ENCODE measurements at places on chromosomes 6 and 20.

- no peak for DNase-seq
Observed at GRCh38 chr20:57960803-57961575, 251.2 kb upstream of the PMEPA1 start.

- DNase-seq, result no peak
Observed at GRCh38 chr6:169984181-169985120, 233.0 kb downstream of the ERMARD start.

GRCh38 chr6:157981395-157982101 is at the start of gene SYNJ2:
Gene SYNJ2, plus strand, starts transcription at chr6:157981863. Its CDS starts 99 bp downstream, at chr6:157981962.
- no peak for DNase-seq

DNA sequence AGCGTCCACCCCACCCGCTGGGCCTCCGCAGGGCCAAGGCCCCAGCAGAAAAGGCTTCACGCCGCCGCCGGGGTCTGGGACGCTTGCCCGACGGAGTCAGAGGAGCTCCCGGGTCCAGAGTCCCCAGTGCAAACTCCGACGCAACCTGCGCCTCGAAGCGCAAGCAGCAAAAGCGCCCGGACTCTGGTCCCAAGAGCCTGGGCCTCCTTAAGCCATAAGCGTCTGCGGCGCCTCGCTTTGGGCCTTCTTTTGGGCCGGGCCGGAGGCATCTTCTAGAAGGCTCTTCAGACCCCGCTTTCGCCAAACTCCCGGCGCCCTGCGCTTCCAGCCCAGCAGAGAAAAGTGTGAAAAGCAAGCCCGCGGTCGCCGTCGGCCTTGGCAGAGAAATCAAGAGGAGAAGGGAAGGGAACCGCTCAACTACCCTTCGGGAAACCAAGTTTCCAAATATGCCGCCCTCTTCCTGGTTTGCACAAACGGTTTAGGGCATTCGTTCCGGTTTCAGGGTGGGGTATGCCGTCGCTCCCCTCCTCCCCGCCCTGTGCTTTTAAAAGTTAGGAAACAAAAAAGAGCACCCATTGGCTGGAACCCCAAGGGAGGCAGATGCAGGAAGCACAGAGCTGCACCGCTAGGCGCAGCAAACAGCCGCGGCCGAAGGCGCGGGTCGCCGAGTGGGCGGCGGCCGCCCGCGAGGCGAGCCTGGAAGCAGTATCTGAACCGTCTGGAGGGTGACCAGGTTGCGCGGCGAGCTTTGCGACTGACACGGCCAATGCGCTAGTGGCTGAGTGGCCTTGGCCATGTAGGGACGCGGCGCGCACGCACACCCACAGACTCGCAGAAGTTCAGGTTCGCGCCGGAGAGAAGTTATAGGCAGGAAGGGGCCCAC is 1.2 kb downstream of the TBX18 start:
- DNase-seq, result no peak

DNA sequence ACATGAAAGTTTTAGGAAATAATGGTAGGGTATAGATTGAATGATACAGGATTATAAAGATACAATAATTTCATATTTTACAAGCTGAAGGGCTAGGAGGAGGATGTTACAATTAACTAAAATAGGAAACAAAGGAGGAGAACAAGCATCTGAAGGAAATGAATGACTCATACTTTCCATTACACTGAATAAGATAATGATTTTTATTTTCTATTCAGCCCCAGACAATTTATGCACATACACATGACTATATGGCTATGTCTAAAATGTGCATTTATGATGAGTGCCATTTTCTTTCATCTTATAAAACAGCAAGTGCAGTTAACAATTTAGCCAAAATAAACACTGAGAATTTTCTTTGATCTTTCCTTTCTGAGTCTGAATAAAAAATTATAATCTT is 994.6 kb upstream of the ADGRB3 start:
- DNase-seq, result no peak

DNA sequence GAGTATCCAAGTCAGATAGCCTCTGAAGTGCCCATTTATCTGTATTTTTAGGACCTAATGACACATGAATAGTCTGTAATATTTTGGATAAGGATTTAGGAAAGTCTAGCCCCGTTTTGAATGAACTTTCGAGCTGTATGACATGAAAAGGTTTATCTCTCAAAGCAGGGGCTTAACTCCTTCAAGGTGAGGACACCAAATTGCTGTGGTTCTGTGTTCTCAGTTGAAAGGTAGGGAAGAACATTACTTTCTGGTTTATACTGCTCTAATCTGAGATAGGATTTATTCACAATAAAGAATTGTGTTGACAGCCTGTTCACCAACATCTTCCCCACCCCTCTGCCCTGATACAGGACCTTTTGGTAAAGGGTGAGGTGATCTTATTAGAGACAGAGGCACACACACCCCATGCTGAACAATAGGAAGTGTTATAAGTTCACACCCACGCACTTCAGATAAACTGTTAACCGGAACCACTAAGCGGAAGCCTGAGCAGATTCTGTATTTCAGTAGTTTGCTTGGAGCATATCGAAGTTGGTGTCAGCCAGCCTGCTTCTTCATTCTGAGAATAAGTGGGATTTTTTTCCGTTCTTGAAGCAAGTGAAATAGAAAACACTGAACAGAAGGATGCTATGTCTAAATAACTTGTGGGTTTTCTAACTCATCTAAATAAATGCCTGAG is 223.3 kb downstream of the TMEM242 start:
- DNase-seq, result no peak

DNA sequence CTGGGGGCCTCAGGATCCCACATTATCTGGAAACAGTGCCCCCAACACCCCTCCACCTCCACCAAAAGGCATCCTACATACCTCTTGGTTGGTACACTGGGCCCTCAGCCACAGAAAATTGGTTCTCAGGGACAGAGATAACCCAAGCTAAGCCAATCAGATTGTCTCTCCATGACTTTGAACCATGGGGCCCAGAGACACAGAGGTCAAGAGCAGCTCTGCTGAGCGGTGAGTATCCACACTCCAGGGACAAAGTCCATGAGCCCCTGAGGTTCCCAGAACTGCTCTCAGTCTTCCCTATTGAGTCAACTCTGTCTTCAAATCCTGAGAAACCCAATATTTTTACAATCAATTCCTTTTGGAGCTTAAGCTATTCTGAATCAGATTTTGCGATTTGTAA is 35.3 kb downstream of the COL11A2 start:
- no peak for DNase-seq

GRCh38 chr6:11224966-11225463 is 7.5 kb downstream of the NEDD9 start:
- no peak for DNase-seq

GRCh38 chr20:63859166-63859699 is 2.1 kb upstream of the ABHD16B start:
- DNase-seq, result no peak

DNA sequence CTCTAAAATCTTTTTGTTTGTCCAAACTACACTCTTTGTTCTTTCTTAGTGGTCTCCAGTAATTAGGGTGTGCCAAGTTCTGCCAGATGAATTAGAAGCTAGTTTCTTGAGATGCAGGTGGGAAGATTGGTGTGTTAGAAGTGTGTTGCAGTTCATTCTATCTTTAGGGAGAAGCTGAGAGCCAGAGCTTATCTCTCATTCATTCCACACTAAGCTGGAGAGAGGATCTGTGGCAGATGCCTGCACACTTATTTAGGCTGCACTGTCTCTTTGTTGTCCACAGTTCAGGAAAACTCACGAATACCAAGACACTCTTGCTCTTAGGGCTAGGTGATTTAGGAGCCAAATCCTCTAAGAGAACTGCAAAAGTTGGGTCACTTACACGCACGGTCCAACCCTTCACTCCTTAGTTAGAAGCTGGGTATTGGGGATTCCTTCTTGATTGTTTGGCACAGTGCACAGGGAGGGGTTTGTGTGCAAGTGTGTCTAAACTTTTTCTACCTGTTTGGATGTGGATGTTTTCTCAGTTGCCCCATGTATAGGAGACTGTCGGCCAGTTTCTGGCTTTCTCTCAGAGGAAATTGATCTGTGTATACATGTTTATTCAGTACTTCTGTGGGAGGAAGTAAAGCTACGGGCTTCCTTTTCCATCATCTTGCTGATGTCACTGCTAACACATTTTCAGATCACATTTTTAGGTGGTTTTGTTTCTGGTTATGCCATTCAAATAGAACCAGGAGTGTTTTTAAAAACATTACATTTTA is 49.5 kb downstream of the SMAP1 start:
- DNase-seq, result no peak

DNA sequence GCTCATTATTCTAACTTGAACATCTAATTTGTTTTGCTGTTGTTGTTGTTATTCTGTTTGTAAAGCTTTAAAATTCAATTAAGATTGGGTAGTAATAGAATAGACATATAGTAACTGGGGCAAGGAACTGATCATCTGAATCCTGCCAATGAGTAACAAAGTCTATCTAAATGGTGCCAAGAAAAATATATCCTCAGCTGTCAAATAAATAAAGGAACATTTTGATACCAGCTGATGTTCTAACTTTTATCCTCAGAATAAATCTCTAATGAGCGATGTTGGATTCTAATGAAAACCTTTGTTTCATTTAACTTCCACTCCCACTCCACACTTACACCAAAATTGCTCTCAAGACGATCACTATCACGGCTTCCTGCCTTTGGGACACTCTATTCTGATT is 210.9 kb downstream of the TINAG start:
- no peak for DNase-seq

DNA sequence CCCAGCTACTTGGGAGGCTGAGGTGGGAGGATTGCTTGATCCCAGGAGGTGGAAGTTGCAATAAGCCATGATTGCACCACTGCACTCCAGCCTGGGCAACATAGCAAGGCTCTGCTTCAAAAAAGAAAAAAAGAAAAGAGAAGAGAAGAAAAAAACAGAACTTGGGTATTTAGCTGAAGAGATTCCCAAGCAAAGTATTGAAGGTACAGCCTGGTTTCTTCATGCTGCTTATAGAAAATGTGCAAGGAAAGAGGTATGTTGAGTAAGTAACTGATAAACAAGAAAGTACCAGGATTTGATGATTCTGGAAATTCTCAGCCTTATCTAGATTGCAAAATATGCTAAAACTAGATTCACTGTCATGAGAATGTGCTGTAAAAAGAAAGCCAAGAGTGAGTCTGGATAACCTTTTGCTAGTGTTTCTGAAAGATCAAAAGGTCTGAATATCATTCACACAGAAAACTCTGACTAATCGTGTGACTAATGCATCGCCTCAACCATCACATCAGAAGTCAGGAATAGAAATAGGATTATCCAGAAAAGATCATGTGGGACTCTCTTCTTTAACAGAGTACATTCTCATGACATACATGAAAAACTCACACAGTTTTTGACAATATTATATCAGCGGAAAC is 32.4 kb upstream of the NOP56 start:
- no peak for DNase-seq

GRCh38 chr6:165889636-165890403 is 226.8 kb upstream of the PDE10A start:
- no peak for DNase-seq

- DNase-seq, result no peak
Observed at GRCh38 chr6:129402244-129402643, 307.7 kb downstream of the ARHGAP18 start.

DNA sequence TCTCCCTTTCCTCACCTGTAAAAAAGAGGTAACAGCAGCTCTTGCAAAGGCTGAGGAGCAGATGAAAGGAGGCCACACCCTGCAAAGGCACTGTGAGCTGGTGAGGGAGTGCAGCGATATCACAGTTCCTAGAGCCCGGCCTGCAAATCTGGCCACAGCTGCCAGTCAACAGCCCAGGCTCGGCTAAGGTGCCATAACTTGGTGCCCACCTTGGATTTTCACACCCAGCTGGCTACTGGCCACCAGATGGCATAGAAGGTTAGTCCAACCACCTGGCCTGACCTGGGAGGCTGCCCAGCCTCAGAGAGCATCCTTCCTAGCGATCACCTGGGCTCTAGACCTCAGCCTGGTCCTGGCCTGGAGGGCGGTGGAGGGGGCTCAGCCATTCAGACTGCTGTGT is 46.8 kb downstream of the KCNB1 start:
- DNase-seq, result no peak

DNA sequence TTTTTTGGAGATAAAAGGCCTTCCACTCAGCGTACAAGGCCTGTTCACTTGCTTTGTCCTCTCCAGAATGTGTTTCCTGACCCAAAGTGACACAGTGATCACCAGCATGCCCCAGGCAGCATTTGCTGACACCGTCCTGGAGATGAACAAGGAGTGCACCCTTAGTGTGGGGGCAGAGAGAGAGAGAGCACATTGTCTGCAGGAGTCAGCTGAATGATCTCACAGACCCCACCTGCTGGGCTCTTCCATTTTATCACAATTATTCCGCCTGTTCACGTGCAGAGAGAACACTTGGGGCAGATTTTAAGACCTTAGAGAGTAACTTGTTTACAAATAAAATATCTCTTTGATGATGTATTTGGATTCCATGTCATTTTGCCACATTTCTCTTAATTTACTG is 22.4 kb upstream of the MAS1L start:
- DNase-seq, result no peak

DNA sequence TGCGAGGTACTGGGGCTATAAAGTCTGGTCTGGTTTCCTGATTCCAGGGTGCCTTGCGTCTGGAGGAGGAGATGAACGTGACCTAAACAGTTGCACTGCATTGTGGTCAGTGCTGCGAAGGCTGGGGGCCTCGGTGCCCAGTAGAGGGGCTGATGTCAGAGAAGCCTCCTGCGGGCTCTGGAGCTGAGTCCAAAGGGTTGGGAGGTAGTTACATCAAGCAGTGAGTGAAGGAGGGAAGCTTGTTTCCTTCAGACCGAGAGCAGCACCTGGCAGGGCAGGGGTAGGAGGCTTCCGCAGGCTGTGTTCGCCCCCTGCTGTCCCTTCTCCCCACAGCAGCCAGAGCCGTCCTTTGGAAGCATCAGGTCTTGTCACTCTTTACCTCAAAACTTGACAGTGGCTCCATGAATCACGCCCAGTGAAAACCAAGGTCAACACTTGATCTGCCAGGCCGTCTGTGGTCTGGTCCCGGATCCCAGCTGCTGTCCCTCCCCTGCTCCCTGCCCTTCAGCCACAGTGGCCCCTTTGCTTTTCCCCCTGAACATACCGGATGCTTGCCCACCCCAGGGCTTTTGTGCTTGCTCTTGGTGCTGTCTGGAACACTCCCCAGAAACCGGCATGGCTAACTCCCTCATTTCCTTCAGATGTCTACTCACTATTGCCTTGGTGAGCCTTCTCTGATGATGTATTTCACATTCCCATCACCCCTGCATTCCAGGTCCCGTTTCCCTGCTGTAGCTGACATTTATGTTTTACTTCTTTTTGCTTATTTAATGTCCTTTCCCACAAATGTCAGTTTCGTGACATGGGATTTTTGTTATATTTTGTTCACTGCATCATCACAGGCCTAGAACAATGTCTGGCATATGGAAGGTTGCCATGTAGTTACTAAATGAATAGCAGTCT is 7.0 kb downstream of the DYNLRB1 start:
- DNase-seq, result no peak

DNA sequence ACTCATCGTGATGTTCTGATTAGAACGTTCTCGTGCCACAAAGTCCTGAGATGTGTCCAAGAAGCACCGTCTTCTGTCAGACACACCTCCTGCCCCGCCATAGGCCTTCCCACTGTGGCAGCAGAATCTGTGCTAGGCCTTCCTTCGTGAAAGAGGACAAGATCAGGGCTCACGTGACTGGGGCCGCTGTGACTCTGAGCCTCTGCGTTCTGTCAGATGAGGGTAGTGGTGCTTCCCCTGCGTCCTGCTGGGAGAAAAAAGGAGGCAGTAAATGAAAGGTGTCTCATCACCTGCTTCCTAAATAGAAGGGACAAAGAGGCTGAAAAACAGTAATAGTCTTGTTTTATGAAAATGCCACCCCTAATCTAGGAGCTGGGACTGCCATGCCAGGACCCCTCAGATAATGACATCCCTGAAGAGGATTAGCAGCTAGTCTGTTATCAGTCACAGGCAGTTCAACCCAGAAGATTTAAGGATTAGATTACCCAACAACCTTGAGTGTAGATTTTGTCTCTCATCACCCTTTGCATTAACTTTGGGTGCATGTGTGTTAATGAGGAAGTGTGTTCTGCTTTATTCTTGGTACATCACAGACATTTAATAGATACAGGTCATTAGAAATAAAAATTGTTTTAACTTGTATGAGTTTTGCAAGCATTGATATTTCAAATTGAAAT is 4.1 kb downstream of the DNAJC5 start:
- DNase-seq, result no peak

Data from epithelial cell of prostate (primary cell).